ENCODE measurements at places on chromosomes 7 and 10. TPM values are rescaled to one million over a fixed set of nuclear protein-coding genes. Genes with fewer than 3 reads are reported as not detected.

DNA sequence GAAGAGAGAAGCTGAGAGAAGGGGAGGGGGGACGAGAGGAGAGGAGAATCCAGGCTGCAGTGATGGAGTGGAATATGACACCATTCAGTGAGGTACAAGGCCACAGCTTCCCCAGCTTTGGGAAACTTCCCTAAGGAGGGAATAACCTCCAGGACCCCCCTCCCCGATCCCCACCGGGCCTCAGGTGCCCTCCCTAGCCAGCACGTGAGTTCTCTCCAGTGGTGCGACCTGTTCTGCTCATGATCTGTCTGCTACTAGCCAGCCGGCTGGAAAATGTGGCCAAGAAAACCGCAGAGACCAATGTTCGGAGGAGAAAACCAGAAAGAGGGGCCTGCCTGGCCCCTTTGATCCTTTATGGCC is 39.9 kb upstream of the AGK start:
- no peak for DNase-seq

DNA sequence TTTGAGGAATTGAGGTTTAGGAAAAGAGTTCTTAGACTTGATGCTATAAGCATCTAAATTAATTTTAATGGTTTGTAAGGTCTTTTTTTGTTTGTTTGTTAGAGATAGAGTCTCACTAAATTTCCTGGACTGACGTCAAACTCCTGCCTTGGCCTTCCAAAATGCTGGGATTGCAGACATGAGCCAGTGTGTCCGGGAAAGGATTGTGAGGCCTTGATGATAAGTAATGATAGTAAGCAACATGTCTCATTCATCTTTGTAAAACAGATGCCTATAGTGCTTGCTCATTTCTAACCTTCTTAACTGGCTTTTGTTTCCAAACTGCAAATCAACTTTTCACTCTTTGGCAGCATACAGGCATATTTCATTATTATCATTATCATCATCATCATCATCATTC is 176.0 kb upstream of the KCND2 start:
- no peak for DNase-seq

GRCh38 chr10:86362586-86363183 is 3.9 kb downstream of the GRID1 start:
- DNase-seq = no peak

GRCh38 chr7:148964483-148965267 is 63.6 kb downstream of the PDIA4 start:
- no peak for DNase-seq

GRCh38 chr7:100684534-100685042 is 9.5 kb downstream of the GIGYF1 start:
- no peak for DNase-seq

- no peak for DNase-seq
Observed at GRCh38 chr7:94394109-94394436, 622 bp upstream of the COL1A2 start.

The DNAJC12 gene
- 18.2 TPM for total RNA-seq

The EPHA1 gene
- total RNA-seq = not detected

The FRG2B gene
- 0.06 TPM for total RNA-seq

The HSPA12A gene
- total RNA-seq = 5.4 TPM

Data from H4 (cell line).